ENCODE measurements at places on chromosomes 2 and 18. TPM values are rescaled to one million over a fixed set of nuclear protein-coding genes. Genes with fewer than 3 reads are reported as not detected.

Gene SEC11C
- 24.6 TPM for total RNA-seq

Gene SMCHD1
- total RNA-seq: 104 TPM

Gene ARHGAP28
- total RNA-seq: 6.0 TPM

Gene TBR1
- under 0.01 TPM for total RNA-seq

Gene FNDC4
- total RNA-seq: 8.6 TPM

DNA sequence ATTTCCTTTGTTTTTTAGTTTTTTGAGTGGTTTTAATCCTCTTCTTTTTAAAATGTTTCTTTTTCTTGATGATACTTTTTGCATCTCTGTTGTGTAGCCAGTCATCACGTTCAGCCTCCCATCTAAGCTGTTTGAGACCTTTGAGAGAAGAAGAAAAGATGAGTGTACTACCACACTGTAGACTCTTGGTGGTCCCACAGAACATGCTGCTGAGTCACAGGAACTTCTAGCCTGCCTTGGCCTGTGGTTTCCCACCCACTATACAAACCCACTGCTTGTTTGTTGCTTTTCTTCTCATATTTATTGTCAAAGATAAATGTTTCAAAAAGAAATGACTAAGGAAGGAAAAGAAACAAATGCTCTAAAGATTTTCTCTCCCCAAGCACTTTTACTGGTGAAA lies 5.5 kb downstream of the CEBPZOS start:
- DNase-seq: no peak

GRCh38 chr2:88885679-88886416 lies 194.4 kb downstream of the RPIA start:
- no peak for DNase-seq

DNA sequence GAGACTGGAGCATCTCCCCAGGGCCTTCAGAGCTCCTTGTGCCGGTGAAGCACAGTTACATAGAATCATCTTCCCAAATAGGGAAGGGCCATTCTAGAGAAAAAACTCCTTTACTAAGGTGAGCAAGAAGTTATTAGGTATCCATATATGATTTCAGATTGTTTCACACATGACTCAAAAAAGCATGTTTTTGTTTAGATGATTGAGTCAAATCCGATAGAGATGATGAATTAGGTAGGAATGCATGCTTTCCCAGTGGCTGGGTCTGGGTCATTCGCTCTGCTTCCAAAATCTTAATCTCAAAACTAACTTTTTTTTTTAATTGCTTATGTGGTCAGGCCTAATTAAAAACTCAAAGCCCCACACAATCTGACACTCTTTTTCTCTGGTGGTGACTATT lies 3.8 kb downstream of the NT5C1B start:
- no peak for DNase-seq

- no peak for DNase-seq
Observed at GRCh38 chr2:133477616-133477990, 90.7 kb downstream of the NCKAP5 start.

DNA sequence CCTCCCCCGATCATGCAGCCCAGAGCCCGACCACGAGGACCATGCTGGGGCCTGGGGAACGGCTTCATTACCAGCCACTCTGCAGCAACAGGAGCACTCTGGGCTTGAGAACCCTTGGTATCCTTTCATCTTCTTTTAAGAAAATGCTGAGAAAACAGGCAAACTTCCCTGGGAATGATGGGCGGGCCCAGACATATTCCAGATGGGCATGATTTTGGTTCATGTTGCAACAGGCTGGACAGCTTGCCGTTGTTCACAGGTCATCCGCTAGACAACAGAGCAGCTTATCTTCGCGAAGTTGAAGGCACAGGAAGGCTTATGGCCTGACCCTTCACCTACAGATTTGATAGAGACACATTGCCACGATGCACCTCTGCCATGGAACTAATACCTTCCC lies 121.0 kb downstream of the KLHL29 start:
- DNase-seq: peak; percentile 57

DNA sequence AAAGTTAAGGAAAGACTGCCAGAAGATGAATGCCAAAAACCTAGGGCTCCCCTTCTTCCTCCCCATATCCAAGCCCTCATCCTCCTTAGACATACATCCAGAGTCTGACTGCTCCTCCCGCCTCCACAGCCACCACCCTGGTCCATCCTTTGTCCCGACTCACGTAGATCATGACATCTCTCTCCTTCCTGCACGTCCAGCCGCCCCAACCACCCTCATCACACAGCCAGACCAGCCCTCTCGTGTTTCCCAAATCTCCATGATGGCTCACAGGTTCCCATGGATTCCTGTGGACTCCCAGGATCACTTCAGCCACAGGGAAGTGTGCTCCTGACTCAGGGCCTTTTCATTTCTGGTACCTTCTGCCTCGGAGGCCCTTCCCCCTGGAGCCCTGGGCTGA lies 47.8 kb upstream of the CAB39 start:
- DNase-seq: no peak

- peak; percentile 29 for DNase-seq
Observed at GRCh38 chr2:149816756-149817551, 229.4 kb upstream of the MMADHC start.

GRCh38 chr2:72947952-72948830 lies 30.9 kb downstream of the EMX1 start:
- no peak for DNase-seq

- DNase-seq: no peak
Observed at GRCh38 chr2:113300281-113300680, 21.6 kb upstream of the PAX8 start.

DNA sequence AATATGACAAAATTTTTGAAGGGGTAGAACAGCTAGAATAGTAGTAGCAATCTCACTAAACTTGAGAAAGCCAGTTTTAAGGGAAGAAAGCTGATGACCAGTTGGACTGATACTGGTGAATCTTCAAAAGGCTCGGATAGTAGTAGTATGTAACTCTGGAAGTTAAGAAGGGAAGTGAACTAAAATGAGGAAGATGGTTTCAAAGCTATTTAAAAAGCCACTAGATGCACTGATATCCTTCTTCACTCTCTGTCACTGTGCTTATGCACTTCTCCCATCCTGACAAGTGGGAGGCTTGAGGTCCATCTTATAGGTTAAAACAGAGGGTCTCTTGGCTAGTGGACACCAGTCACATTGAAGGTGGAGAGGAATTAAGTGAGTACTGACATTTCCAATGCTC lies 141.1 kb downstream of the NCOA1 start:
- DNase-seq: no peak

GRCh38 chr2:239814861-239815601 lies 210.1 kb downstream of the NDUFA10 start:
- no peak for DNase-seq

DNA sequence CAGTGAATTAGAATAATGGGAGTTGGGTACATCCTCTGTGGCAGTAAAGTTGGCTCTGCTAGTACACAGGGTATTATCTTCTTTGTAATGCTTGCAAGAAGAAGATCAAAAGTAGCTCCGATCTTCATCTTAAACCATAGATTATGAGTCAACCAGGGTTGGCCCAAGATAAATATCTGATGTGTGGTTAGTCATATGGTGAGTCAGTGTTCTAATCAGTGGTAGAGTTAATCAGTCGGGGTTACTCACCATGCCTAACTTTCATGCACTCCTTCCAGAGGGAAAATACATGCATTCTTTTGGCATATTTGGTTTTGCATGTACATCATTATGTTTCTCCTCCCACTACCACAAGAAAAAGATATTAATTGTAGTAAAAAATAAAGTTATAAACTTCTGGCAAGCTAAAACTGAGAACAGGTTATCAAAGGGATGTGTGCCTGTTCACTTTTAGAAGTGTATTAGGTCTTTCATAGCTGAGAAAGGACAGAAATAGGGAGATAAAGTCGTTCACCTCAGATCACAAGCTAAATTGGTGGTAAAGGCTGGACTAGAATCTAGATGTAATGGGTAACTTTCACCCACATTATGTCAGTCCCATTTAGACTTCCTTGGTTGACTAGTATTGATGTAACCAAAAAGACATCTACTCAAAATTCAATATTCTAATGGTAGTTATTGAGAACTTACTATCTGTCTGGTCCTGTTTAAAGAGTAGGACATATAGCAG lies 684.4 kb downstream of the IRS1 start:
- peak; percentile 95 for DNase-seq

DNA sequence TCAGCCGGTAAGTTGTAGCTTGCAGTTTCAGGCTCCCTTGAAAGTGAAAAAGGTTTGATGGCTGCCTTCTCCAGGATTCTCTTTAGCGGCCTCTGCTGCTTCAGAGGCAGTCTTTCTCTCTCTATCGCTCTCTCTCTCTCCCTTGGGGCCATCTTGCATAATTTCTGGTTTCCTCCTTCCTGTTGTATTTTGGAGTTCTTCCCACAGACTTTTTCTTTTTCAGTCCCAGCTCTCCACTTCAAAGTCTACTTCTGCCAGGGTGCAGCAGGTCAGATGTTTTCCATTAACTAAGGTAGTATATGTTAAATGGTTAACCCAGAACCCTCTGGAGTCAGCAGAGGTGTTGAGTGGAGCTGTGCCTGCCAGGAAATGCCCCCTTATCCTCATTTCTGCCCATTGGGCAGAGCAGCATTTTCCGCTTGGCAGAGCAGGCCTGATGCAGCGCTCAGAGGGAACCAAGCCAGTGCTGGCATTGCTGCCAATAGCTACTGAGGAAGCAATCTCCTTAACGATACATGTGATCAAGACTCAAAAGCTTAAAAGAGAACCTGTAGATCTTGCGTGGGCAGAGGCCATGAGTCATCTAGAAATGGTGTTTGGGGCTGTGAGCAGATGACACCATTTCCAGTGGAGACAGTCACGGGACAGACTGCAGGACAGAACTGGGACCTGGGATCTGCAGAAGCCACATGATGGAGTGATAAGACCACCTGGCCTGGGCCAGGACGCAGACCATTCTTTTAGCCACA lies 20.8 kb downstream of the DBI start:
- DNase-seq: peak; percentile 71

Measured in fibroblast of villous mesenchyme (primary cell).